ENCODE measurements at places on chromosomes 3 and 15.

GRCh38 chr15:65829130-65829764 lies 37.2 kb upstream of the DENND4A start:
- DNase-seq = no peak

GRCh38 chr15:49255966-49256759 lies 86.1 kb downstream of the GALK2 start:
- no peak for DNase-seq

GRCh38 chr15:73865904-73866303 lies 7.5 kb upstream of the TBC1D21 start:
- DNase-seq = no peak

- no peak for DNase-seq
These were observed 10.3 kb downstream of the GPR156 start for GRCh38 chr3:120274739-120275167.

GRCh38 chr15:41078125-41078524 lies 38.0 kb downstream of the INO80 start:
- no peak for DNase-seq

- DNase-seq = no peak
These were observed 298.5 kb downstream of the GBE1 start for GRCh38 chr3:81462921-81463320.

GRCh38 chr15:25441111-25441510 lies 2.3 kb upstream of the UBE3A start:
- no peak for DNase-seq

DNA sequence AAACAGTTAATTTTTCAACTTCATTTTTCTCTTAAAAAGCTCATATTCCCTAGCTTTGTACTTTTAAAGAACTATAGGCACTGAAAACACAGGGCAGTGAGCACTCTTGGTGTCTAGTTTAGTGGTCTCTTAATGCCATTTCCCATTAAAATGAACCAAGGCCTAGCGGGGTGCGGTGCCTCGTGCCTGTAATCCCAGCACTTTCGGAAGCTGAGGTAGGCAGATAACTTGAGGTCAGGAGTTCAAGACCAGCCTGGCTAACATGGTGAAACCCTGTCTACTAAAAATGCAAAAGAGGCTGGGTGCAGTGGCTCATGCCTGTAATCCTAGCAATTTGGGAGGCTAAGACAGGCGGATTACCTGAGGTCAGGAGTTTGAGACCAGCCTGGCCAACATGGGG lies 45.5 kb downstream of the LDHAL6B start:
- DNase-seq = no peak

GRCh38 chr3:10437995-10438901 lies 67.1 kb downstream of the ATP2B2 start:
- peak; percentile 46 for DNase-seq

- DNase-seq = peak; percentile 50
These were observed 125.5 kb downstream of the NSMCE3 start for GRCh38 chr15:29143909-29144635.

DNA sequence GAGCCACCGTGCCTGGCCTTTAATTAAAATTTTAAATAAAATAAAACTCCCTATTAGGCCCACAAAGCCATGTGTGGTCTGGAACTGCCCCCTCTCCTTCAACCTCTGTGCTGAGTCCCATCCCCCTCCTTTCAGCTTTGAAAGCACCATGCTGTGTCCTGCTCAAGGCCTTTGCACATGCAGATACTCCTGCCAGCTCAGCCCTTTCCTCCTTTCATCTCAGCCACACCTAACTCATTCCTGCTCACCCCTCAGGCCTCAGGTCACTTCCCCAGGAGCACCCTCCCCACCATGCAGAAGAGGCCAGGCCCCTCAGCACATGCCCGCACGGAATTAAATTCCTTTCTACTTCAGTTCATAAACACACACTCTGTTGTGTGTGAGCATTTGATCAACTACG lies 28.1 kb downstream of the ATRIP start:
- DNase-seq = no peak

DNA sequence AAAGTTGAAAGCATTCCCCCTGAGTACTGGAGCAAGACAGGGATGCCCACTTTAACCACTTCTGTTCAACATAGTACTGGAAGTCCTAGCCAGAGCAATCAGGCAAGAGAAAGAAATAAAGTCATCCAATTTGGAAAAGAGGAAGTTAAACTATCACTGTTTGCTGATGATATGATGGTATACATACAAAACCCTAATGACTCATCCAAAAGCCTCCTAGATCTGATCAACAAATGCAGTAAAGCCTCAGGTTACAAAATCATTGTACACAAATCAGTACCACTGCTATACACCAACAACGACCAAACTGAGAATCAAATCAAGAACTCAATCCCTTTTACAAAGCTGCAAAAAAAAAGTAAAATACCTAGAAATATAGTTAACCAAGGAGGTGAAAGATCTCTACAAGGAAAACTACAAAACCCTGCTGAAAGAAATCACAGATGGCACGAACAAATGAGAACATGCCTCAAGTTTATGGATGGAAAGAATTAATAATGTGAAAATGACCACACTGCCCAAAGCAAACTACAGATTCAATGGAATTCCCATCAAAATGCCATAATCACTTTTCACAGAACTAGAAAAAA lies 40.3 kb downstream of the RPL39L start:
- DNase-seq = no peak

- DNase-seq = no peak
These were observed 570.6 kb upstream of the ROBO1 start for GRCh38 chr3:80338366-80338765.

DNA sequence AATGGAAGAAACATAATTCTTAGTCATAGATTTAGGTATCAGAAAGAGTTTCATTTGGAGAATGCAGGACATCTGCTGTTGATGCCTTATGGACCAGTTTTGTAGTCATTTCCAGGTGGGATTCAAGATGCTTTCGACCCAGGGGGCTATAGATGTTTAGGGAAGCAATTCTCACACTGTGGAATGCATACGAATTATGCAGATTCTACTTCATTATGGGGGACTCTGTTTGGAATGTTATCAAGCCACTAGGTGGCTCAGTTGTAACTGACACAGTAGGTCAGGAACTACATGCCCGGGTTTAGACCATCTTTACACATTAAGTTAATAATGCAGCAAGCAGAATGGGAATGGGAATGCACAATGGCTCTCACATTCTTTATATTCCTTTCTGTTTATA lies 1359.8 kb downstream of the ZPLD1 start:
- DNase-seq = no peak

- DNase-seq = no peak
These were observed 5.4 kb downstream of the SLC26A6 start for GRCh38 chr3:48629894-48630293.

DNA sequence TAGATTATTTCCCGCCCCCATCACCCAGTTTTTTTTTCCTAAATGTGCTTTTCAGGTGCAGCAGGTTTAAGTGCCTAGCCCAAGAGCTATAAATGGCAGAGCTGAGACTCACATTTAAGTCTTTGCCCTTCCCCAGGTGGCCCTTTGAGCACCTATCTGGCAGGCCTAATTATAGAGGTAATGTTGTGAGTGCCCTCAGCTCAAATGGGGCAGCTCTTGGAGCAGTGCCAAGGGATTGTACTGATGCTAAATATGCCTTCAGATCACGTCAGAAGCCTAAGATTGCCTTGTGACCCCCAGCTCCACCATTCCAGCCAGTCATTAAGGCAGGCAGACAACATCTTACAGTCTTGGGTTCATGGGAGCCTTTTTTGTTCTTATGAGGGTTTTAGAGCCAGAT lies 159.5 kb downstream of the RPLP1 start:
- no peak for DNase-seq

- no peak for DNase-seq
These were observed 89.9 kb downstream of the LRTM1 start for GRCh38 chr3:54837964-54838363.

DNA sequence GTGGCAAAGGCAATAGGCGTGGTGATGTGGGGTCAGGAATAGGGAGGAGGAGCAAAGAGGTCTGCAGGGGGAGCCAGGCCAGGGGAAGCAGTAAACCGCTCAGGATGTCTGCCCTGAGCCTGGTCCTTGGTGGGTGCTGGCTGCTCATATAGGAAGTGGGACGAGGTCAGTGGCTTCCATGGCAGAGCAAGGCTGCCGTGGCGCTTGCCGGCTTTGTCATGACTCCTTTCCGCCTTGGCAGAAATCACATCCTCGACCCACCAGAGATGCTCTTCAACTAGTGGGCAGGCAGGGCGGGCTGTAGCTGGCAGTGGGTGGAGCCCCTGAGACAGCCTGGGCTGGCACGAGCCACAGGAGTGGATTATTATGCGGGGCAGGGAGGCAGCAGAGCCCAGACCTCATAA lies 13.1 kb upstream of the SKOR1 start:
- no peak for DNase-seq

DNA sequence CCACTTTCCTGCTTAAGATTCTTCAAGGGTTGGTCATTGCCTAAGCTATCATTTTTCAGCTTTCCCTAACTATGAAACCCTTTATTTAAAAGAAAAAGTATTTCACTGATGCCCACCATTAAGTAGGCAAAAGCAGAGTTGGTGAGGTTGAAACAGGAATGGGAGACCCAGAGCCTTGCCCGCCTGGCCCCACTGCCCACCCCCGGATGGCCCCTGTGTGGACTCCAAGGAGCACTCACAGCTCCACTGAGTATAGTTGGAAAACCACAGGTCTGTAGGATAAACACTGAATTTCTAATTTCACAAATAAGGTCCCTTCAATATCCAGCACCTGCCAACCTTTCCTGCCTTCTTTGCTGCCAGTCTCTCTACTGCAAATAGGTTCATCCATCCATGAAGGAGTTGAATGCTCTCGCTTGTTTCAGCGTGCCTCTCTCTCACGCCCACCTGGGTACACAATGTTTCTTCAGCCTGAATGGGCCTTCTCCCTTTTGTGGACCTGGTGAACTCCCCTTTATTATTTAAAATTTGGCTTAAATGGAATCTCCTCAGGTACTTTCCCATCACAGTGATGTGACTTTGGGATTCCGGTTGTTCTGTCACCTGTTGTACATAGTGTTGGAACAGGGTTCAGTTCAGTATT lies 8.7 kb upstream of the ACAP2 start:
- DNase-seq = no peak

- DNase-seq = no peak
These were observed 17.8 kb downstream of the CEP19 start for GRCh38 chr3:196694202-196694638.

- no peak for DNase-seq
These were observed 117.3 kb downstream of the RFTN1 start for GRCh38 chr3:16396202-16396601.

GRCh38 chr3:128376516-128376915 lies 90.2 kb downstream of the DNAJB8 start:
- DNase-seq = no peak

DNA sequence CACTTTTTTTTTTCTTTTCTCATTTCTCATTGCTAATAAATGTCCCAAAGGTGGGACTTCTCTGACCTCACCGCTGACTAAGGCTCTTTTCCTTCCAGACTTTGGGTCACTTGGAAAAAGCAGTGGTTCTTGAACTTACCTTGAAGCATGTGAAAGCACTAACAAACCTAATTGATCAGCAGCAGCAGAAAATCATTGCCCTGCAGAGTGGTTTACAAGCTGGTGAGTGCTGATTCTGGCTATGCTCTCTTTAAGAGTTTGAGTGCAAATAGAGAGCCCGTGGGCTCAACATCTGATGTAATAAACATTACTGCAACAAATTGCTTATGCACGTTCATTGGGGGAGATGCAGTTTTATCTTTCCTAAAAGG lies 2.0 kb downstream of the BHLHE40 start:
- DNase-seq = no peak

DNA sequence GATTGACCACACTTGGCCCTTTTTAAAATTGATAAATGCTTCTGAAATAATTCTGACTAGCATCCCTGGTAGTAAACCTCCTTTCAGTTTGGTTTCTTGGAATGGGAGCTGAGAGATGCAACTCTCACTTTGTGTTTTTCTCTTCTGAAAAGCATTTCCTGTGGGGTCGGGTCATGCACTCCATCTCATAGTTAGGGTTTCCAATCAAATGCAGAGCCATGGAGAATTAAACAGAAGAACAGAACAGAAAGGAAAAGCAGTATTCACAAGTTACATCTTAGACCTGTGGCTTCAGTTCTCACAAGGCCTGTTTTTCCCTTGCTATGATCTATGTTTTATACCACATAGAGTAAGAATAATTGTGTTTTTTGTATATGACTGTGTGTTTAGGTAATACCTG lies 39.7 kb downstream of the SENP2 start:
- no peak for DNase-seq

DNA sequence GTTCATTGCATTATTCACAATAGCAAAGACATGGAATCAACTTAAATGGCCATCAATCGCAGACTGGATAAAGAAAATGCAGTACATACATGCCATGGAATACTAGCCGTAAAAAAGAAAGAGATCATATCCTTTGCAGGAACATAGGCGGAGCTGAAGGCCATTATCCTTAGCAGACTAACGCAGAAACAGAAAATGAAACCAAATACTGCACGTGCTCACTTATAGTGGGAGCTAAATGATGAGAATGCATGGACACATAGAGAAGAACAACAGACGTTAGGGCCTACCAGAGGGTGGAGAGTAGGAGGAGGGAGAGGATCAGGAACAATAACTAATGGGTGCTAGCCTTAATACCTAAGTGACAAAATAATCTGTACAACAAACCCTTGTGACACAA lies 57.9 kb downstream of the RASA2 start:
- no peak for DNase-seq

- no peak for DNase-seq
These were observed 101.5 kb downstream of the RBPMS2 start for GRCh38 chr15:64673866-64674265.

DNA sequence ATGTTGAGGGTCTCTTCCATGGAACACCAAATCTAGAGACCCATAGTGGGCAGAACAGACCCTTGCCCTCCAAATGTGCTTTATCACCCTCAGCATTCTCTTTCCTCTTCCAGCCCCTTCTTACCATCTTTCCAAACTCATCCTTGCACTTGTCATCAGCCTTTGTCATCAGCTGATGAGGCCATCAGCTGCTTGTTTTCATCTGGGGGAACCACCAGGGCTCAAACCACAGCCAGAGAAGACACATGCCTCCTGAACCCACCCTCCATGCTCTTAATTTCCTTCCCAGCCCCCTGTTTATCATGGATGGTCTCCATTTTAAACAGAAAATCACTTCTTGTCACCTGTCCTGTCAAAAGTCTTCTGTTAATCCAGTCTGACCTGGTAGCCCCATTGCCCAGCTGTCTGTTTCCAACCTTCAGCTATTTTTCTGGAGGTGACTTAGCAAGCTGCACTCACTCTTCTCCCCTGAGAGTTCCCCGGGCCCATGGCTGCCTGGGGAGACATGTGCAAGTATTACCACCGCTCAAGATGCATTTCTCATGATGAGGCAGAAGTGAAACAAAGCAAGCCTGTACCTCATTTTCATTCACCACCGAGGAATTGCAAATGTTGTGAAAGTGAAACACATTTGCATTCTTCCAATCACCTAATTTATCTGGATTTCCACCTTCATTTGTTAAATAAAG lies 14.7 kb upstream of the SYNM start:
- DNase-seq = no peak

- DNase-seq = no peak
These were observed 21.4 kb downstream of the ACAP2 start for GRCh38 chr3:195421400-195421799.

DNA sequence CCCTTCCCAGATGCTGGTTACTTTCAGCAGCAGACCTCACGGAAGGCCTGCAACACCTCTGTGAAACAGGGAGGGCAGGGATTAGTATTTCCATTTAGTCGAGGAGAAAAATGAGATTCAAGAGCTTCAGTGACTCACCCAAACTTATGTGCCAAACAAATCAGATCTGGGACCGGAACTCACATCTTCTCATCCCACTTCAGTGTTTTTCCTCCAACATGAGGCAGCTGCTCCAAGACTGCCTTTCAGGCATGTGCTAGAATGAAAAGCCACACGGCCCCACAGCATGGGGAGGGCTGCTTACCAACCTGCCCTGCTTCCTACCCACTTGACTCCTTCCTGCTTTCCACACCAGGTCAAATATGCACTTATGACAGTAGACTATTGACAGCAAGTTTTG lies 129.4 kb upstream of the SLC24A5 start:
- DNase-seq = no peak
